ENCODE measurements at places on chromosomes 1 and 21.

DNA sequence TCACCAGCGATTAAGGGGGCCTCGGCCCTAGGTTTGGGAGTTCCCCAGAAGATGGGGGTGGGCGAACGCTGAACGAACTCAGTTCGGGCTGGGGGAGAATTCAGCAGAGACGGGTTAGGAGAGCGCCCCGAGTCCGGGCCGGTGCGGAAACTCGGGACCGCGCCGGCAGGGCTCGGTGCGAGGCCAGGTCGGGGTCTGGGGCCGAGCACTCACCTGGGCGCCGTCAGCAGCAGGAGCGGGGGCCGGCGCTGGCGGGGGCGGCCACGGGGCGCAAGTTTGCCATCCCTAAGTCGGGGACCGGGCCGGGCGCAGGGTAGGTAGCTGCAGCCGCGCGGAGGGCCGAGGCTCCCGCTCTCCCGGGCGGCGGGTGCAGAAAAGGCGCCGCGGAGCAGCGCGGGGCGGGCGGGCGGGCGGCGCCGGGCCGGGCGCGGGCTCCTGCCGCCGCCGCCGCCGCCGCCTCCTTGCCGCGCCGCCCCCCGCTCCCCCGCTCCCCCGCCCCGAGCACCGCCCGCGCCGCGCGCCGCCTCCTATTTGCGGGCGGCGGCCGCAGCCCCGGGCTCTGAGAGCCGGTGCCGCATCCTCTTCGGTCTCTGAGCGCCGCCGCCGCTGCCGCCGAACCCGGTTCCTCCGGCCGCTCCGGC is 349 bp downstream of the ADGRB2 start:
- peak; percentile 40 for DNase-seq

GRCh38 chr1:99557546-99558202 is 88.2 kb upstream of the PALMD start:
- peak; percentile 94 for DNase-seq

GRCh38 chr1:74423471-74423870 is 88.9 kb downstream of the LRRC53 start:
- no peak for DNase-seq

- DNase-seq = no peak
Observed at GRCh38 chr1:22350171-22350923, 101.3 kb upstream of the ZBTB40 start.

All from GM23248 (cell line).